ENCODE measurements at places on chromosomes 1 and 21.
A peak's percentile ranks its signal among the peaks of the same experiment; 100 is the strongest.

- DNase-seq, result no peak
Observed at GRCh38 chr1:42815941-42816584, 859 bp upstream of the ERMAP start.

- DNase-seq, result no peak
Observed at GRCh38 chr1:111835514-111835913, 79.8 kb downstream of the DDX20 start.

DNA sequence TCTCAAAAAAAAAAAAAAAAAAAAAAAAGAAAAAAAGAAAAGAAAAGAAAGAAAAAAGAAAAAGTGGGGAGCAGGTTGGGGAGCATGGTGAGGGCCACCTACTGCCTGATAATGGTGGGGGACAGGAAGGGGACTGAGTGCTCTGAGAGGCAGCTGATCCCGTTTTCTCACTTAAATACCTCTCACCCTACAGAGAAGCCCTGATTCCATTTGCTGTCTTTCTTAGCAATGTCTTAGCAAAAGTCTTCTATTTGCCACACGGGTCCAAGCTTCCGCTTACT lies 692 bp upstream of the H6PD start:
- no peak for DNase-seq

GRCh38 chr1:151790940-151791651 lies 796 bp upstream of the TDRKH start:
- peak; percentile 66 for DNase-seq

- no peak for DNase-seq
Observed at GRCh38 chr1:19797827-19798226, 1.9 kb downstream of the TMCO4 start.

Measured in hippocampal formation (tissue), 2 donors.